ENCODE measurements at places on chromosomes 6 and 20.

DNA sequence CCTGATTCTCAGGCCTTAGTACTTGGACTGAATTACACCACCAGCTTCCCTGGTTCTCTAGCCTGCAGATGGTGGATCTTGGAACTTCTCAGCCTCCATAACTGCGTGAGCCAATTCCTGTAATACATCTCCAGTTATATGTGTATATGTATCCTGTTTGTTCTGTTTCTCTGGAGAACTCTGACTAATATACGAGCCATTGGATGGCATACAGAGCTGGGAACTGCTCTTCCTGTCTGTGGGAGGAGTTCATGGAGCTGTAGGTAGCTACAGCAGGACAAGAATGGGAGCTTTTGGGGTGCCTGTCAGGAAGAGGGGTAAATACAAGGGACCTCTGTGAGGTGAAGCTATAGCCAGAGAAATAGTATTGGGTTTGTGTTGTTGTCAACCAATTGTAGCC is 41.2 kb downstream of the TMEM14A start:
- DNase-seq = no peak

GRCh38 chr6:12482386-12483375 is 192.5 kb downstream of the EDN1 start:
- no peak for DNase-seq

DNA sequence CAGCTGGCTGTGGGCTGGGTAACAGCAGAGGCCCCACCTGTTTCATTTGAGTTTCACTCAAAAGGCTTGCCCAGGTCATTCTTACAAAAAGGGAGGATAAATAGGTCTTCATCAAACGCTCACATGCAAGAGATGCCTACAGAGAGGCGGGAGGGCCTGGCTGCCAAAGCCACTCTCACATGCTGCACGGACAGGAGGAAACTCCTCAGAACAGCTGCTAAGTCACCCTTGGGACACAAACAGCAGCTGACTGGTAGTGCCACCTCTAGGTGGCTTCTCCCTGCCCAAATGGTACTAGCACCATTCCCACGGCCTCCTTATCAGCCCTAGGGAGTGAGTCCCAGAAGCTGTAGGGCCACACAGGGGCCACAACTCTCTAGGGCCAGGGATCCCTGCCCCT is 23.8 kb downstream of the SLC22A23 start:
- DNase-seq = no peak

DNA sequence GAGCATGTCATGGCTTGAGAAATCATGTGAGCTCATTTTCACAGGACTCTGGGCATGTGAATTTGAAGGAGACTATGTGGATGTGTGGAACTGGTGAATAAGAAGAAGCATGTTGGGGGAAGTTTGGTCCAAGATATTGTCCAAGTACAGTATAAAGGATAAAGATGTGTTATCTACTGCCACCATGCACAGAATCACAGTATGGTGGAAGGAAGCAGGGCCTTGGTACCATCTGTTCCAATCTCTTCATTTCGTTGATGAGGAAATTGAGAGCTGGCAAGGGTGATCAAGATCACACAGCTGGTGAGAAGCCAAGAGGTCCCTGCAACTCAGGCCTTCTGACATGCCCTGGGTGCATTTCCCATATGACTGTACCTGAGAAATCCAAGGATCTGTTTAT is 31.5 kb upstream of the RIPOR2 start:
- no peak for DNase-seq

GRCh38 chr20:44598423-44599305 is 16.3 kb downstream of the PKIG start:
- DNase-seq = no peak

- no peak for DNase-seq
These were observed 14.9 kb downstream of the SRPK1 start for GRCh38 chr6:35905841-35906498.

- DNase-seq = no peak
These were observed 148.5 kb upstream of the ATXN1 start for GRCh38 chr6:16909658-16910360.

DNA sequence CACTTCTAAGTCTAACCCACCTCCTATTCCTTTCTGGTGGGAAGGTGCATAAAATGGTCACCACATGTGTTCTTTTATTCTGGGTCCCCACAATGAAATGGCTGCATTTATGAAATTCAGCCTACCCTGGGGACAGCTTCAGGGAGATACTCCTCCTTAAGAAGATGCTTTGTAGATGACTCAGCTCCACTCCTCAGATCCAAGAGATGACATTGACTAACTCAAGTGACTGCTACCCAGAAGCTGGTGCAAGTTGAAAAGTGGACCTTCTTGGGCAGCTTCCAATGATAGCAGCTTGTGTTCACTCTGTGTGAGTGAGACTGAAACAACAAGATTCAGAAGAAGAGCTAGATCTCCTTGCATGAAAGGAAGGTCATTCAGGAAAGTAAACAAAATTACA is 113.4 kb downstream of the SCP2D1 start:
- no peak for DNase-seq

GRCh38 chr20:24672886-24673677 is 203.7 kb downstream of the SYNDIG1 start:
- no peak for DNase-seq

- no peak for DNase-seq
These were observed 41.1 kb upstream of the SAMD5 start for GRCh38 chr6:147467428-147467827.

- DNase-seq = no peak
These were observed 77.8 kb downstream of the TRAM2 start for GRCh38 chr6:52499026-52499425.

- DNase-seq = no peak
These were observed 696 bp upstream of the SUPT3H start for GRCh38 chr6:45378334-45378926.

DNA sequence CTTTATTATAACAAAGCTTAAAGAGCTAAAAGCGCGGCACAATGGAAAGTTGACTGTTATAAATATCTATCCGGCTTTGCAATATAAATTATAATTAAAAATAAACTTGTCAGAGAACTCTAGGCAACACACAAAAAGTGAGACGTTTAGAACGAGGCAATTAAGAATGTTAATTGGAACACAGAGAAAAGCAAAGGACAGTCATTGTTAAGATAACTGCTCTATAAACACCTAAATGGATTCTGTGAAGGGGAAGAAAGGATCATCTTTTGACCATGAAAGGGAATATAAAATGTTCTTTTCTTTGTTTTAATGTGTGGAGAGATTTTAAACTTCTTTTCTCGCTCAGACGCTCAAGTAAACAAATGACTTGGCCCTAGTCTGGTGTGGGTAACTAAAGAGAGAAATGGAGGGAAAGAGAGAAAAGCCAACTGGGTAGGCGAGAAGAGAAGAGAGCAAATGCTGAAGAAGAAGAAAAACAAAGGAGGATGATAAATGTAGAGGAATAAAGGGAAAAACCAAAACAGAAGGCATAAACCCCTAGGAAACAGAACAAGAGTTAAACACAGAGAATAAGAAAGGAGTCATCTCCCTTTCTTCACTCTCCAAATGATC is 9.3 kb upstream of the SALL4 start:
- no peak for DNase-seq

GRCh38 chr6:46251583-46252339 is 81.0 kb upstream of the ENPP5 start:
- DNase-seq = no peak

DNA sequence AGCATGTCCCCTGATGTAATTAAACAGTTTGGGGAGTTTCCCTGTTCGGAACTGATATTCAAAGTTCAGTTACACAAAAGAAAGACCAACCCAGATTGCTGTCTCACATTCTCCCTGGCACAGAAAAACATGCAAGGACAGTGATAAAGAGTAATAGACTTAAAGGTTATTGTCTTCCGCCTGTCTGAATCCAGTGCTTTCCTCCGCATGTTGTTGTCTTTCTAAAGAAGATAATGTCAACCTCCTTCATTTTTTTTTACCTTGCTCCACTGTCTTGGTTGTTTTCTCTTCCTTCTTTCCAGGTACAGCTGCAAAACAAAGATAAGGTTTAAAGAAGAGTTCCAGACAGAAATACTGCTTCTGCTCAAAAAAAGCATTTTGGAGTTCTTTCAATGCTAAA is 284.5 kb downstream of the TRDN start:
- DNase-seq = no peak

DNA sequence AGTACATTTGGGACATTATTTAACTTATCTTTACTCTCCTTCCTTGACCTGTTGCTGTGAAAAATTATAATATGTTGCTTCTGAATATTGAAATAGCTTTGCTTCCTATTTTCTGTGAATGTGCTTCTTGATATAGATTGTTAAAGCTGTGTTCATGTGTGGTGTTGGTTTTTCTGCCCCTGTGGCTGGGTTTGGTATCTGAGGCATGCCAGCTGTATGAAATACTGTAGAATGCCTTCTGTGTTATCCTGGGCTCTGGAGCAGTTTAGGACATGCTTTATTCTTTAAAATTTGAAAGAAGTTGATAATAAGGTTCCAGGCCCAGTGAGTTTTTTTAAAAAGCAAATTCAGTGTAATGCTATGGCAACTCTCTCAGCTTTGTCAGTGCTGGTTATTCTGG is 71.7 kb downstream of the HIVEP1 start:
- DNase-seq = no peak

- DNase-seq = no peak
These were observed 341.8 kb upstream of the GJE1 start for GRCh38 chr6:141790921-141791320.

GRCh38 chr6:85321906-85322305 is 128.0 kb upstream of the NT5E start:
- no peak for DNase-seq

DNA sequence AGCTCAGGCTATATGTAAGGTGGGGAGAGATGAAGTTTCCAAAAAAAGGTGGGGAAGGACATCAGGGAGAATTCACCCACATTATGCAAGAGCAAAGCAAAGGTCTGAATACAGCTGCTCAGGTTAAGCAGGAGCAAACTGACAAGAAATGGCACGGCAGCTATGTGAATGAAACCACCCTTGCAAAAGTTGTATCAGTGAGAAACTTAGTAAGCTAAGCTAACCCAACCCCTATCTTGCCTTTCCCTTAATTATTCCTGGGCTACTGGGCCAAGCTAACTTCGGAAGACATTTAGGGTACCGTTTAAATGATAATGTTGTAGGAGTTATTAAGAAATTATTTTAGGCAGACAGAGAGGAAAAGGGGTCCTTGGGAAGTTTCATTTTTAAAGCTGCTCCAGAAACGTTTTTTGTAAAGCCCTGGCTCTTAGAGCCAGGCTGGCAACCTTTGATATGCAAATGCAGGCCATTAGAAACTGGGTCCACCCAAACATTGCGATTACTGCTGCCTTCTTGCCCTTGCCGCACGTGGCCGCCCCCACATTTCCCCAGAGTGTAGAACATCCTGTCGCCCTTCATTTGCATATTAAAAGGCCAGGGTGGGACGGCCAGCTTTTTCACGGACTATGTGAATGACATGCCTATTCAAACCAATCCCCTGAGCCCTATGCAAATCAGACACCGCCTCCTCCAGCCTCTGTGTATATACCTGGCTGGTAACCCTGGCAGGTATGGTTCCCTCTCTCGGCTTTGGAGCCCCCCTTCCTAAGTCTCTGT is 60.5 kb upstream of the SAMD5 start:
- no peak for DNase-seq

DNA sequence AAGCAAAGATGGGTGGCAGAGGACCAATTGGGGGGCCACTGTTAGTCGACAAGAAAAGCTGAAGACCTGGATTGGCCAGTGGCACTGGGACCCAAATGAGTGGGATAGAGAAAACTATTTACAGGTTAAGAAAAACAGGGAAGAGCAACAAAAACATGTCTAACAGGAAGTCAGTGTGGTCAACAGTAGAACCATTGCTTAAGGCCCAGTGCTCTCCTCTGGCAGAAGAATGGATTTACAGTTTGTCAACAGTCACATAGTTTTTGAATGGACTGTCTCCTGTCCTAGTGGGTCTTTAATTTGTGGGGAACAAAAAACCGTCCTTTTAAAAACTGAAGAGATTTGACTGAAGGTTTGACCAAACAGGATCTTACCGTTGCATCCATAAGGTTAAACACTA is 12.1 kb upstream of the WTAP start:
- no peak for DNase-seq

Measured in stimulated activated CD8-positive, alpha-beta memory T cell treated with anti-CD3 and anti-CD28 coated beads, Interleukin-4, amount 100 ng/mL, for 1 hour (primary cell).